ENCODE measurements at places on chromosomes 6 and 20.

DNA sequence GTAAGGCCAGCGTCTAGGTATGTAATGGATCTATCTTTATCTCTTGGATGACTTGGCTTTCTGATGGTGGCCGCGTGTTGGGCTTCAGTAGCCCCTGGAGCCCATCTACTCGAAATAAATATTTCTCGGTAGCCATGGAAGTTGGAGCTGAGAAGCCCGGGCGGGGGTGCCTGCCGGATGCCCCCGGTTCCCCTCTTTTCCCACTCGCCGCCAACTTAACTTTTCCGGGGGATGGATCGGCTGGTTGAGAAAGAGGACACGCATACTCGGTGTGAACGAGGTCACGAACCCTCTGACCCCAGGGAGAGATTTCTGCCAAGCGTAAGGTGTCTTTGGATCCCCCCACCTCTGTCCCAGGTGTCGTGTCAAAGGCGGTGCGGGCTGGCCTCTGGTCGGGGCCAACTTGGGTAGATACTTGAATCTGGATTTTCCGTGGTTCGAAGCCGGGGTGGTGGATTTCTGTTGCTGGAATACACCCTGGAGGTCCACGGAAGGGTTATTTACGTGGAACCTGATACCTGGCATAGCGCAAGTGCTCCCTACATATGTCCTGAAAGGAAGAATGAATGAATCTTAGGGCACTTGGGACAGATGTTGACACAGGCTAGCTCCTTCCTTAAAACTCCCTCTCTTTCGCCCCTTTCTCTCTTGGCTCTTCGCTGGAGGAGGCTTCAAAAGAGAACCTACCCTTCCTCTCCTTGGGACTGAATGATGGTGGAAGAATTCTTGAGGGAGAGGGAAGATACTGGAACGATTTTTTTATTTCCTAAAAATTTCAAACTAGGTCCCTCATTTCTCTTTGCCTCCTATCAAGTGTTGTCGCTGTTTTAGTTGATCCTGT lies 996 bp downstream of the DOK5 start:
- no peak for DNase-seq

DNA sequence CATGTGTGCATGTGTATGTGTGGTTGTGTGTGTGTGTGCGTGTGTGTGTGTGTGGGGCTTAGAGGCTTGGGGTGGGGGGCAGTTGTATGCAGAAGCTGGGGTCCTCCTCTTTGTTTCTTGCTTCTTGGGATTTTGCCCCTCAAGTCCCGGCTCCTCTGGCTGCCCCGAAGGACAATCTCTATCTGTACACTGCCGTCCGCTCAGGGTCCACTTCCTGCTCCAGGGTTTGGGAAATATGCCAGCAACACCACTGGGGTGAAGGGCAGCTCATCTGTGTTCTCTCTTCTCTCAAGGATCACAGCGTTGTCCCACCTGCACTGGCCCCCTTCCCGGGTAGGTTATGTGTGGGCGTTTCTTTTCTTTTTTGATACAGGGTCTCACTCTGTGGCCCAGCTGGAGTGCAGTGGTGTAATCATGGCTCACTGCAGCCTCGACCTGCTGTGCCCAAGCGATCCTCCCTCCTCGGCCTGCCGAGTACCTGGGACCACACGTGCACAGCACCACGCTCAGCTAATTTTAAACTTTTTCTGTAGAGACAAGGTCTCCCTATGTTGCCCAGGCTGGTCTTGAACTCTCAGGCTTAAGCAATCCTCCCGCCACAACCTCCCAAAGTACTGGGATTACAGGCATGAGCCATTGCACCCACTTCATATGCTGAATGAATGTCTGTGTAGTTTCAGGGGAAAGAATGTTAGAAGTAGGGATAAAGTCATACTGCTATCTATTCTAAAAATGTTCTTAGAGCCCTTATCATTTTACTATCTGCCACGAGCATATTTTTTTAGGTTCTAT lies 25.7 kb downstream of the SLC2A4RG start:
- no peak for DNase-seq

DNA sequence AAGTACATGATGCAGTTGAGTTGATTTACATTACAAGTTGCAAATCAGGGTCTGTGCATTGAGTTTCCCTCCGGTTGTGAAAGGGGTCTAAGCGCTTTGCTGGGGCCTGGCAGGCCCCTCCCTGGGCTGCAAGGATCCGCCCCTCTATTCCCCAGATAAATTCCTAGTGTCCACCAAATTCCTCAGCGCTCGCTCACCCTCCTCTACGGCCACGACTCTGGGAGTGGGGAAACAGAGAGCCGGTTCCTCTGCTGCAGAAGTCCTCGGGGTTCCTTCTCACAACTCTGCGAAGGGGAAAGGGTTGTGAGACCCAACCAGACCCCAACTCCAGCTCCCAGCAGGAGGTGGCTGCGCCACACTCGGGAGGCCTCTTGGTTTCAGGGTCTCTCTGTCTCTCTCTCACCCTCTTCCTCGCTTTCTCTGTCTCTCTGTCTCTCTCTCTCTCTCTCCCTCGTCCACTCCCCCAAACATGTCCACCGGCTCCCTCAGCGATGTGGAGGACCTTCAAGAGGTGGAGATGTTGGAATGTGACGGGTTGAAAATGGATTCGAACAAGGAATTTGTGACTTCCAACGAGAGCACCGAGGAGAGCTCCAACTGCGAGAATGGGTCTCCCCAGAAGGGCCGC lies at the start of gene TCF21:
Gene TCF21 (plus strand): TSS at position 185 of the 628 bp plus-strand sequence. CDS start 285 bp downstream, at position 470.
- DNase-seq = no peak

- DNase-seq = no peak
Measured at GRCh38 chr6:149130090-149130489, 187.4 kb upstream of the TAB2 start.

DNA sequence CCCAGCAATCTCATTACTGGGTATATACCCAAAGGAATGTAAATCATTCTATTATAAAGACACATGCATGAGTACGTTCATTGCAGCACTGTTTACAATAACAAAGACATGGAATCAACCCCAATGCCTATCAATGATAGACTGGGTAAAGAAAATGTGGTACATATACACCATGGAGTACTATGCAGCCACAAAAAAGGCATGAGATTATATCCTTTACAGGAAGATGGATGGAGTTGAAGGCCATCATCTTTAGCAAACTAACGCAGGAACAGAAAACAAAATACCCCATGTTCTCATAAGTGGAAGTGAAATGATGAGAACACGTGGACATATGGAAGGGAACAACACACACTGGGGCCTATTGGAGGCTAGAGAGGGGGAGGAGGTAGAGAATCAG lies 115.7 kb downstream of the NUS1 start:
- no peak for DNase-seq

DNA sequence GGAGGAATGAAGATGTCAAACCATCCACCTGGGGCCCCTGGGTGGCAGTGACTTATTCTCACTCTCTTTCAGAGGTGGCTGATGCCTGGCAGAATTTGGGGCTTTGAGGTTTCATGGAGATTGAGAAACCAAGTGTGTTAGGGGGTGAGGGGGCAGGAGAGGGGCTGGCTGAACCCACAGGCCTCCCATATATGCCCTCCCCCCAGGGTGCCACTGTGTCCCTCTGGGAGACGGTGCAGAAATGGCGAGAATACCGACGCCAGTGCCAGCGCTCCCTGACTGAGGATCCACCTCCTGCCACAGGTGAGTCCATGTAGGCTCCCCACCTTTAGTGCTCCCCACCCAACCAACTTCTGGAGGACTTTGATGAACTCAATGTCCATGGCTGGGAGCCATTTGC lies 7.6 kb downstream of the GLP1R start:
- no peak for DNase-seq

DNA sequence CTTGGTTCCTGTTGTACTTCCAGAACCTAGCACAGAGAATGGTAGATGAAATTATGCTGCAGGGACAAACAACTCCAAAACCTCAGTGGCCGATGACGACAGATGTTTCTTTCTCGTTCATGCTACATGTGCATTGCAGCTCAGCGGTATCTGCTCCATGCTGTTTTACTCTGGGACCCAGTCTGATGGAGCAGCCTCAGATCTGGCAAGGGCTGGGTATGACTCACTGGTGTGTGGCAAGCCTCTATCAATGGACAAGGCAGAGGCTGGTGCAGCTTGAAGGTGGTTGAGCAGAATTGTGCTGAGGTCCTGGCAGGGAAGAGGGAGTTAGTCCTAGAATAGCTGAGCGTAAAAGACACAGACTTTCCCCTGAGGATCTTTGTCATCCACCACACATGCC lies 10.3 kb upstream of the BLCAP start:
- no peak for DNase-seq

DNA sequence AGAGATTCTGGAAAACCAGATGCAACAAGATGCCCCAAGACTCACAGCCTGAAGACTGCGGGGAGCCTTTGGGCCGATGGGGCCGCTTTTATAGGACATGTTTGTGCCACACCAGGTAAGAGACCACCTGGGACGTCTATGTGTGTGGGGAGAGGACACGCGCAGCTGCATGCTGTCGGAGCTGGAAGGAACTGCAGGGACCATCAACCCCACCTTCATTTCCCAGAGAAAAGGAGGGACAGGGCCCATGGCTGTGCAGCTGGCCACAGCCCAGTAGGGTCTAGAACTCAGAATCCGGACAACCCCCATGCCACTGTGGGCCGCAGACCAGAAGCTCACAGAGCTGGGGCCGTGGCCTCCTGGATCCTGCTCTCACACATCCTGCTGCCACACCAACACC lies 100.3 kb upstream of the MPC1 start:
- no peak for DNase-seq
